ENCODE measurements at places on chromosomes 16 and 17. TPM values are rescaled to one million over a fixed set of nuclear protein-coding genes. Genes with fewer than 3 reads are reported as not detected.

Gene MYO15A
- total RNA-seq: not detected

Gene MYH3
- total RNA-seq: not detected

DNA sequence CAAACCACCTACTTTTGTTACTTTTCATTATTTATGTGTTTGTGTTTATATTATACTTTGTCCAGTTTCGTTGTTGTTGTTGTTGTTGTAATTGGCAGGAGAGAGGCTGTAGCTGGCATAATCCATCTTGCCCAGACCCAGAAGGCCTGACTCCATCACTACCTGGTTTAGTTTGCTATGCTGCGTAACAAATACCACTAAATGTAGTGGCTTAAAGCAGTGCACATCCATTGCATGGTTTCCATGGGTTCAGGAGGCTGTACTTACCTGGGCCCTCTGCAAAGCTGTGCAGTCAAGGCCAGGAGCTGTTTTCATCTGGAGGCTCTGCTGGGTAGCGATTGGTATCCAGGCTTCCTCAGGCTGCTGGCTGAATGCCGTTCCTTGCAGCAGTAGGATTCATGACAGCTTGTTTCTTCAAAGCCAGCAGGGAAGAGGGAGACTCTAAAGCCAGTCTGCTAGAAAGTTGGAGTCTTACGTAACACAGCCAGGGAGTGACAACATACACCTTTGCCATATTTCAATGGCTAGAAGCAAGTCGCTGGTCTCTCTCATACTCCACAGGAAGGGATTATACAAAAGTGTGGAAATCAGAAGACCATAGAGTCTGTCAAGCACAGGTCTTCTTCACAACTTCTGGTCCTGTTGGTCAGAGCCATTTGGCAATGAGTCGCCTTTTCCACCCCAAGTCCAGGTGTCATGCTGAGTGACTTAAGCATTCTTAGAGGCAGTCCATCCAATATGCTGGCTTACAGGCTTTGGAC is 41.1 kb downstream of the TNRC6C start:
- peak; percentile 59 for DNase-seq

- DNase-seq: peak; percentile 60
Observed at GRCh38 chr17:81396722-81397313, 1.6 kb downstream of the BAHCC1 start.

Gene HOXB7
- 12.8 TPM for total RNA-seq

Data from G401 (cell line).